Heart left ventricle (tissue), 16 donors: ENCODE measurements at places on chromosomes 5 and 9.

GRCh38 chr5:157484768-157485167, 24.8 kb downstream of the NIPAL4 start:
- H3K27me3 ChIP-seq = no peaks in the 10 kb centered on the region
- no peak for DNase-seq
- no peak overlapping the region for H3K4me3 ChIP-seq
- H3K4me1 ChIP-seq = no peaks in the 10 kb centered on the region
- H3K27ac ChIP-seq = no peak overlapping the region

DNA sequence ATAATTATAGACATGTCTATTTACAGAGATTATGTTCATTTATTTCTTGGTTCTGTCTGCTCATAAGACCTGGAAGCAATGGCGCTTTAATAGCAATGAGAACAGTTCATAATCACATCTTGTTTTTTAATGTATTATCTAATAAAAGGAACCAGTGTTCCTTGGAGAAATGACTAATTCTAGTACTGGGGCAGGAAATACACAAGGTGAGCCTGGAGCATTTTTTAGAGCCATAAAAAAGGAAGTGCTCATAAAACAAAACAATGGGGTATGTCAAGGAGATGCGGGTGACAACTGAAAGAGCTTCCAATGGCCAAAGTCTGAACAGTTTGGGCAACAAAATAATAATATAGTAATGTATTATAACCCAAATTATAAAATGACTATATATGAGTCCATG, 531.9 kb upstream of the CHD1 start:
- no peak overlapping the region for H3K27ac ChIP-seq
- no peak overlapping the region for H3K4me3 ChIP-seq
- no peaks in the 10 kb centered on the region for H3K36me3 ChIP-seq

GRCh38 chr5:23437011-23437410, 70.4 kb upstream of the PRDM9 start:
- DNase-seq = no peak
- H3K36me3 ChIP-seq = no peaks in the 10 kb centered on the region
- no peak overlapping the region for H3K27ac ChIP-seq
- no peaks in the 10 kb centered on the region for H3K27me3 ChIP-seq

DNA sequence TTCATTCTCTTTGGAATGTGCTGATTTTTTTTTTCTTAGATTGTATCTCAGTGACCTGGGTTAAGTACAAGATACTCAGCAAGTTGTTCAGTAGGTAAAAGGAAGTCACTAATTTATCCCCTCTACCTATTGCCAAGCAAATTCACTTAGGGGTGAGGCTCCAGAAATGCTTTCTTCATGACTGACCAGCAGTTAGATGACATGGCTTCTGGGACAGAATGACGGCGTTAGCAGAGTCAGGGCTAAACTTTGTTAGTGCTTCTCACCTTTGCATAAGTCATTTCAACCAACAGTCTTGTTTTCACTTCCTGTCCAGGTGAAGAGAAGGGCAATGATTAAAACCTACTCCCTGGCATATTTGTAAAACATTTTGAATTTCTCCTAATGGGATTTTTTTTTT, 20.2 kb upstream of the MTAP start:
- no peak overlapping the region for H3K4me3 ChIP-seq
- no peak overlapping the region for H3K27ac ChIP-seq
- no peaks in the 10 kb centered on the region for H3K36me3 ChIP-seq
- H3K27me3 ChIP-seq = no peaks in the 10 kb centered on the region

DNA sequence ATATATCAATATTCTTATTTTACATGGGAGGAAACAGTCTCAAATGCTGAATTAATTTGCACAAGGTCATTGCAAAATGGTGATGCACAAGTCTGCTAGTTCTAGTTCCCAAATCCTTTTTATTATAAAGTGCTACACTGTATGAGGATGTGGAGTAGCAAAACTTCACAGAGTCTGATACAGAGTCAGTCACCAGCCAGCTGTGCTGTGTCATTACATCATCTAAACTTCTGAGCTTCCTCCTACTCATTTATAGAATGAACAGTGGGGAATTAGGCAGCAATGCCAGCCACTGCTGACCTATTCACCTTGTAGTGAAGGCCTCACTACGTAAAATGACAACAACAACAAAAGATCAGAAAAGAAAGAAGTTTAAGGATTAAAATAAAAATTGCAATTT, 357.8 kb downstream of the TMEM167A start:
- H3K27ac ChIP-seq = no peak overlapping the region
- no peak overlapping the region for H3K4me3 ChIP-seq
- peak; percentile 32 for DNase-seq
- no peaks in the 10 kb centered on the region for H3K4me1 ChIP-seq
- H3K36me3 ChIP-seq = no peaks in the 10 kb centered on the region

- no peaks in the 10 kb centered on the region for H3K36me3 ChIP-seq
- H3K27ac ChIP-seq = peak overlapping the region; percentile 24
- no peak overlapping the region for H3K4me3 ChIP-seq
- peak; percentile 76 for DNase-seq
- no peaks in the 10 kb centered on the region for H3K4me1 ChIP-seq
These were observed 107.2 kb downstream of the TTLL11 start for GRCh38 chr9:121985792-121986494.

GRCh38 chr9:15982182-15982581, 429.3 kb downstream of the CCDC171 start:
- H3K4me1 ChIP-seq = no peaks in the 10 kb centered on the region
- no peak for DNase-seq
- no peaks in the 10 kb centered on the region for H3K36me3 ChIP-seq
- no peak overlapping the region for H3K27ac ChIP-seq
- H3K27me3 ChIP-seq = no peaks in the 10 kb centered on the region

DNA sequence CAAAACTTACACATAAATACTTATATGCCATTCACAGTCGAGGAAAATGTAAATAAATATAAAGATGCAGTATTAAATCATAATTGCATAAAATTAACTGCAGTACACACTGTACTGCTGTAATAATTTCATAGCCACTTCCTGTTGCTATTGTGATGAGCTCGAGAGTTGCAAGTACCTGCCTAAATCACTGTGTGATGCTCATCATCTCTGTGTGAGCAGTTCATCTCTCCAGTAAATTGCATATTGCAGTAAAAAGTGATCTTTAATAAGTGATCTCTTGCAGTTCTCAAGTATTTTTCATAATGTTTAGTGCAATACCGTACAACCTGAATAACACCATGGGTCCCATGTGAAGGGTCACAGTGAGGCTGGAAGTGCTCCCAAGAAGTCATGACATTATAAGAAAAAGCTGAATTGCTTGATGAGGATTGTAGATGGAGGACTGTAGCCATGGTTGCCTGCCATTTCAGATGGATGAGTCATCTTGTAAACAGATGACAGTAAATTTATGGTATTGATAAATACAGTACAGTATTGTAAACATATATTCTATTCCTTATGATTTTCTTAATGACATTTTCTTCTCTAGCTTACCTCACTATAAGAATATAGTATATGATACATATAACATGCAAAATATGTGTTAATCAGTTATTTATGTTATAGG, 34.9 kb downstream of the SYK start:
- H3K27ac ChIP-seq = no peak overlapping the region
- no peak overlapping the region for H3K4me3 ChIP-seq
- no peaks in the 10 kb centered on the region for H3K36me3 ChIP-seq
- H3K4me1 ChIP-seq = peaks cover 31% of the 10 kb centered on the region
- no peaks in the 10 kb centered on the region for H3K27me3 ChIP-seq

- no peak overlapping the region for H3K4me3 ChIP-seq
- H3K27ac ChIP-seq = no peak overlapping the region
- H3K27me3 ChIP-seq = no peaks in the 10 kb centered on the region
- peaks cover 5% of the 10 kb centered on the region for H3K36me3 ChIP-seq
- DNase-seq = no peak
These were observed 123.6 kb downstream of the INVS start for GRCh38 chr9:100222674-100223073.

DNA sequence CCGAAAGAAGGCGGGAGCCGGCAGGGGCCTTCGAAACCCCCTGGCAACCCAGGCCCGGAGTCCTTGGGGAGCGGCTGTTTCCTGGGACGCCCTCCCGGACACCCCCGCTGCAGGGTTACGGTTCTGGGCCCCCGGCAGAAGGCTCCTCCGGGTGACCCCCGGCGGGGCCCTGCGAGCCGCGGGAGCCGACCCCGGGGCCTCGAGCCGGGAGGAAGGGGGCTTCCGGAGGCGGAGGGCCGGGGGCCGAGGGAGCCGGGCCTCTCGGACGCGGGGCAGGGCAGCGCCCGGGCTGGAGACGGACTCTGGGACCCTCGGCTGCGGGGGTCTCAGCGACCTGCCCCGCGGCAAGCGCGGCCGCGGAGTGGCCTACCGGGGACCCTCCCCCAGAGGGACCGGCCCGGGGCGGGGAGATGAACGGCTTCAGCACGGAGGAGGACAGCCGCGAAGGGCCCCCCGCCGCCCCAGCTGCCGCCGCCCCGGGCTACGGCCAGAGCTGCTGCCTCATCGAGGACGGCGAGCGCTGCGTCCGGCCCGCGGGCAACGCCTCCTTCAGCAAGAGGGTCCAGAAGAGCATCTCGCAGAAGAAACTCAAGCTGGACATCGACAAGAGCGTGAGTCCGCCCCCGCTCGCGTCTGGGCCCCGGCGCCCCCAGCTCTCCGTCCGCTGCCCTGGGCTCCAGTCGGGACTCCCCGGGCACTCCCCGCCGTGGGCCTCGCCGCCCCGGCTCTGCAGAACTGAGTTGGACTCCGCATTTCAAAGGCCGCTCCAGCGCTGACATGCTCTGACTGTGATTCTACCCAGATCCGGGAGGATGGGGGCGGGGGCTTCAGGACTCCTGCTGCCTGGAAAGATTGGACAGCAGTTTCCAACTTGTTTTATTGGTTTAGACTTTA, 645 bp downstream of the SAP30L start:
- peak; percentile 50 for DNase-seq

DNA sequence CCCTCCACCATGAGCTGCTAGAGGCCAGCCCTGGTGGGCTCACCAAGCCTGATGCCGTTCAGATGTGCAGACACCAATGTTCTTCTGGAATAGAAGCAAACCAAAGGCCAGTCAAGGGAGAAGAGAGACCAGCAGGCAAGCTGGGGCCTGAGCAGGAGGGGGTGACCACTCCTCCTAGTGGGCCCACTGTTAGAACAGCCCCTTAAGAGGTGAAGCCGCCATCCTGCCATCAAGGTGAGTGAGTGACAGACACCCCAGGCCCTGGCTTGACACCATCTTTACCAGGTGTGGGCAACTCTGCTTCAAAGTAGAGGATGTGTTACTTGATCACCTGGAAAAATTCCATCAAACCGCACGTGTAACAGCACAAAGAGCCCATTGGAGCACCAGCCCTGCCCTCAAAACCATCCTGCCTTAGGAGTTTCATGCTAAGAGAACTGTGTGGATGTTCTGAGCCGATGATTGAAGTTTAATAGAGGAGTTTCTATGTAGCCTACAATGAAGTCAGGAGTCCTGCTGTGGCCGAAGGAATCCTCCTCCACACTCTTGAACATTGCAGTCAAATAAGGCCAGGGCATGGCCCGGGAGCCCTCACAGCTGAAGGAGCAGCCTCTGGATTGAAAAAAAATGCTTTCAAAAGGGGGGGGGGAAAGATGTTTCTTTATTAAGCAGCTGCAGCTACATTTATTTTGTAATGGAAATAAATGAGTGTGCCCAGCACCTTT, 20.8 kb downstream of the AMBP start:
- H3K27me3 ChIP-seq = no peaks in the 10 kb centered on the region
- no peak overlapping the region for H3K4me3 ChIP-seq
- no peak overlapping the region for H3K27ac ChIP-seq
- no peaks in the 10 kb centered on the region for H3K36me3 ChIP-seq

- no peaks in the 10 kb centered on the region for H3K36me3 ChIP-seq
- H3K27me3 ChIP-seq = no peaks in the 10 kb centered on the region
- H3K4me1 ChIP-seq = no peaks in the 10 kb centered on the region
These were observed 14.5 kb upstream of the TAS2R1 start for GRCh38 chr5:9644630-9645029.

DNA sequence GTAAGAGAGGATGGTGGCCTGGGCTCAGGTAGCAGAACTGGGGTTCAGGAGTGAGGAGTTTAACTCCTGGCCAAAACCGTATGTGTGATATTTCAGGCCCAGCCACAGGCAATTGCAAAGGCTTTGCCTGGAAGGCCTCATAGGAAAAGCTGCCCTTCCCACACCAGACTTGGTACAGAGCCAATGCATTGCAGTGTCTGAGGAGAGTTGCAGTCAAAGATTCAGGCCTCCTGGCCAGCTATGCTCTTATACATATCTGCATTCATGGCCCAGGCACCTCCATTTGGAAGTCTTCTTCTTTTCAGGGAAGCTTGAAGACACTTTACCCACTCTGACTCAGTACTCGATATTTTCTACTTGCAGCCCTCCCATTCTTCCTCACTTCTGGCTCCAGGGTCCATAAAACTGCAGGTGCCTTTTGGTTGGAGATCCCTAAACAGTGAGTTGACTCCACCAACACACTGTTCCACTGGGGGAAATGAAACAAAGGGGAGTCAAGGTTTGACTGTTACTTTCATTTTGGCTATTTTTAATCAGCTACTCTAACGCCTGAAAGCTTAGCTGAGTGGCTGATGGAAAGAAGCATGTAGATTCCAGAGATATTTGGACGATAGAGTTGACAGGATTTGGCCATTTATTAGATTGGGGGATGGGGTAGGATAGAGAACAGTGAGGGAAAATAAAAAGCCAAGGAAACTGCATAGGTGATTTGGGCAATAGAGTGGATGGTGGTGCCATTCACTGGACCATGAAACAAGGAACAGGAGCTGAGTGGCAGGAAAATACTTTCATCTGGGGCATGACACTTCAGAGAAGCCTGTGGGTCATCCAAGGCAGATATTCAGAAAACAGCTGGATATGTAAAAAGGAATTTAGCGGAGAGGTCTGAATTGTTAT, 30.6 kb upstream of the IL33 start:
- no peak overlapping the region for H3K4me3 ChIP-seq
- no peaks in the 10 kb centered on the region for H3K27me3 ChIP-seq
- peak; percentile 49 for DNase-seq
- H3K4me1 ChIP-seq = no peaks in the 10 kb centered on the region

GRCh38 chr5:90932052-90932699, 373.6 kb downstream of the ADGRV1 start:
- no peak overlapping the region for H3K4me3 ChIP-seq
- no peak for DNase-seq
- no peaks in the 10 kb centered on the region for H3K4me1 ChIP-seq
- no peaks in the 10 kb centered on the region for H3K27me3 ChIP-seq

DNA sequence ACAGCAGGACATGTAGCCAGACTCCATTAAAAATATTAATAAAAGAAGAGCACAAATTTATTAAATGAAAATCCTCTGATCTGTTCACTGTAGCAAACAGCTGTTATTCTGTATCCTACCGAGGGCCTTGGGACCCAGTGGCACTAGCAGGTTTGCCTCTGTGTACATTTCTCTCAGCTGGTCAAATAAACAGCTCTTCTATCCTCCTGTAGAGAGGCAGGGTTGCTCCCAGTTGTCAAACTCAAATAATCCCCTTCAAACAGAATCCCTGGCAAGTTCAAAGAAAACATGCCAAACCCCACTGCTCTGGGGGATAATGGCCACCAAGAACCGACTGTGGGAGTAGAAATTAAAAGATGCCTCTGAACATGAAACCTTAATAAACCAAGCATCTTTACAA, 1262.0 kb upstream of the DMAC1 start:
- H3K27ac ChIP-seq = no peak overlapping the region
- H3K27me3 ChIP-seq = no peaks in the 10 kb centered on the region
- no peak overlapping the region for H3K4me3 ChIP-seq
- H3K4me1 ChIP-seq = no peaks in the 10 kb centered on the region
- no peak for DNase-seq

GRCh38 chr5:8756498-8757084, 789.3 kb downstream of the SEMA5A start:
- no peak overlapping the region for H3K4me3 ChIP-seq
- H3K36me3 ChIP-seq = no peaks in the 10 kb centered on the region
- no peaks in the 10 kb centered on the region for H3K27me3 ChIP-seq
- DNase-seq = no peak
